DMS153 (cell line): ENCODE measurements at places on chromosomes 3 and 15.

DNA sequence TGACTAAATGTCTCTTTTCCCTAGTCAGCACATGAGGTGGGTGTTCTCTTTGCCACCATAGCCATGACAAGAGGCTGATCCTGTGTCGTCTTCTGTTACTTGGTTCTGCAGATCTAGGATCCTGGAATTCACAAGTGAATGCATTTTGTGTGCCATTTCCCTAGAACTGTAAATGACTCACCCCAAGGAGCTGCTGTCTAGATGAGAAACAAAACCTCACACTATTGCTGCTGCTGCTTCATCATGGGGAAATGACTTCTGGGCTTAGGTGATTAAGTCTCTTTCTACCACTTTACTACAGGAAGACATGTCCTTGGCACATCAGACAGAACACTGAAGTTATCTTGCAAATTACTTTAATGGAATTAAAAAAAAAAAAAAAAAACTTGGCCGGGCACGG, 54.9 kb downstream of the SLCO3A1 start:
- DNase-seq, result no peak

DNA sequence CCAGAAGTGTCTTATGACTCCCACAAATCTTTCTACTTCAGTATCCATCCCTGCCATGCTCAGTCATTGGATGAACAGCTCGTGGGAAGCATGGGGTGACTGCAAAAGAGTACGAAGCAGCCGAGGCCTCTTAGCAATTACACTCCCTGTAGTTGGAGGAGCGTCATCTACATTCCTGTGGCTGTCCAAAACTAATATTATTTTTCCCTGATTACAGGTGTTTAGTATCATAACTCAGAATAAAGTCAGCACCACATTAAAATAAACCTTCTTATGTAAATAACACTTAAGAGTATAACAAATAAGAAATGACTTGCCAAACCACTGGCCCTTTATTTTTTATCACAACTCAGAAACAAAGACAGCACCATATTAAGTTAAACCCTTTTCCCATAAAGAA, 141.5 kb downstream of the PLOD2 start:
- DNase-seq, result no peak

- no peak for DNase-seq
Measured at GRCh38 chr3:196227629-196228493, 11.5 kb downstream of the SLC51A start.

DNA sequence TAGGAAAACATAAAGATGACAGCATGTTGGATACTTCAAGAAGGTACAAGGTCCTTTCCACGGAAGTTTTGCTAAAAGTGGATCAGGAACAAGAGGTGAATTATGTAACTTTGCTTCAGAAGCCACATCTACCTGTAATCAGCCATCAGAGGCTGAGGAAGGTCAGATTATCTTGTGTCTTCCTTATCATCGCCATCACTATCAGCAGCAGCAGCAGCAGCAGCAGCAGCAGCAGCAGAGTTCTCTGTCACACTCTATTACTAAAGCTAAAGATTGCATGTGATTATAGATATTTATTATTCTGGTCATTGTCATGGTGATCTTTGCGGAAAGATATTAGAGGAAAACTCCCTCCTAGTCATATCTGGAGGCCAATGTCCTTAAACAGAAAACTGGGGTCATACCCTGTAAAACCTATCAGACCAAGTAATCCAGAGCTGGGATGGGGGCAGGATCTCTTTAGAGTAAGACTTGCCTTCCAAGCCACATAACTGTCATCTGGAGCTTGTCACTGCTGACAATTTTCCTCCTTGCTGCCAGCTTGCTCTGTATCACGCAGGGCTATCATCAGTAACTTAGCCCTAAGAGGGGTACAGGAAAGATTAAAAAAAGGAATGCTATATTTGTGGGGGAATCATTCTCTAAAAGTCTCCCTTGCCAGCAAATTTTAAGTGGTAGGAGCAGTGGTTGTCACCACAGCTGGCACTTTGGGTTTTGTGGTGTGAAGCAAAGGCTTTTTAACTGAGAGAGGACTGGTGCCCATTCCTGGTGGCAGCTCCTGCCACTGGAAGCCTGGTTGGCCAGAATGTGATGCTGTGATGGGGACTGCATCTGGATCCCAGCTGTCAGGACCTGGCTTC, 130.9 kb upstream of the RASGRP1 start:
- DNase-seq, result no peak

GRCh38 chr3:13279532-13279910, 140.6 kb downstream of the NUP210 start:
- no peak for DNase-seq

DNA sequence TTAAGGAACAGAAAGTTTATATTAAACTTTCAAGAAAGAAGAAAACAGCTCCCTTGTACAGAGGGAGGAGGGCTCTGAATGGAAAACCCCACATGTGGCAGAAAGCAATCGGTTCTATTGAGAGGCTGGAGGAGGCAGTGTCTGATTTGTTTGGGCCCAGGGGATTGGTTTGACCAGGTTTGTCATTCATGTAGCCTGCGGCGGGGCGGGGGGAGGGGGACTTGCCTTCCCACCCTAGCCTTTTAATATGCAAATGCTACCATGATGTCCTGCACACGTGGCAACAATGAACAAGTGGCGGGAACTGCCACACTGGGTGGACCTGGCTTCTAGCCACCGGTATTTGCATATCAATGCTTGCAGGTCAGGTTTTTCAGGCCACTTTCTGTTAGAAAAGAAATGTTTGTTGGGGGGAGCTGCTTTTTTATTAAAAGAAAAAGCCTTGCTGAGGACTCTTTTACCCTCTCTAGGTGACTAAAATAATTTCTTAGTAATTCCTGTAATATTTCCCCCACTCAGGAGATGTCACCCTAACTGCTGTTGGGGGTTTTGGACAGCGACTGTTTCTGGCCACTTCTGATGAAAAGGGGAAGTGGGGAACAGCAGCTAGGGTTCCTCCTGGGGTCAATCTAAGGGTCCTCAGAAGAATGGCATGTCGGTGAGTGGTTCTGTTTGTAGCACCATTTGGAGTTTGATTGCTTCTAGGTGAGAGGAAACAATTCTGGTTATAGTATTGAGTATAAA, 691.2 kb downstream of the TBL1XR1 start:
- no peak for DNase-seq

DNA sequence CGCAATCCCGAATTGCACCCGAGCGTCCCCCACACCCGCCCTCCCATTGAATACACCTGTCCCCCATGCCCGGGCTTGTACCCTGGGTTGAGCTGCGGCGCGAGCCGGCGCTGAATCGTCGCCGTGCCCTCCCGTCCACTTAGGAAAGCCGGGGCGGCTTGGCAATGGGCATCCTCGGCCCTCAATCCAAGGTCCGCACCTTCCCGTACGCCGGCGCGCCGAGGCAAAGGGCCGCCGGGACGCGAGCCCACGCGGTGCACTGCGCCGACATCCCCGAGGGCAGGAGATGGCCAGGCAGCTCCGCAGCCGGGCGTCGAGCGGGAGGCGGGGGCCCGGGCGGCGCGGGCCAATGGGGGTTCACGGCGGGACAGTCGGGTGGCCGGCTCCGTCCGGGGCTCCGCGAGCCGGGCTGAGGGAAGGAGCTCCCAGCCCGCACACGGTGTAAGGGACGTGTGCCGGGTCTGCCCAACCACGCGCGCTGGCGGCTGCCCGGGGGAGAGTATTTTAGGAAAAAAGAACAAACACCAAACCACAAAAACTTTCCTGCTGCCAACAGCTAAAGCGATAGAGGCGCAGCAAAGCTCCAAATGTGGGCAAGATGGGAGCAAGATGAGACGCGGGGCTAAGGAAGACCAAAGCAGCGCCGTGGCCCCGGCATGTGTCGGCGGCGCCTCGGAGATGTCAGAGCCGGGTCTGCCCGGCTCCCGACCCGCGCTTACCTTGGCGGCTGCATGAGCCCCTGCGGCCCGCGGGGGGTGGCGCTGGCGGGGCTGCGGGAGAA, 621 bp downstream of the RGMA start:
- DNase-seq, result no peak
